ENCODE measurements at places on chromosomes 4 and X.

- DNase-seq = no peak
Measured at GRCh38 chrX:82412858-82413257, 1095.2 kb upstream of the POU3F4 start.

DNA sequence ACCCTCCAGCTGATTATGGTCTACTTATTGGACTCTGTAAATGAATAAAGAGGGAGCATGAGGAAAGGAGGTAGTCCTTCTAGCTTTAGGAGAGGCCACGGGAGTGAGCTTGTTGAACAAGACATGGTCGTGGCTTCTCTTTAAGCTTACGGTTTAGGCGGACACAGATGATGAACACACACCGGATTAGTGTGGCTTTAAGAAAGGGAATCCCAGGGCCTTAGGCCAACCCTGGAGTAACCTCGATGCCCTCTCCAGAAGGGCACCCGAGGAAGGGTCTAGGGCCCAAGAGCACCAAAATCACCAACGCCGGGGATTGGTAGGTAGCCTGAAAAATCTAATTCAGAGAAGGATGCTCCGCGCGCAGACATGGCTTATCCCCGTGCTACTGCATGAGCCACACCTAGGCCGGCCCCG is 39.4 kb downstream of the ERVMER34-1 start:
- no peak for DNase-seq

GRCh38 chr4:94304365-94304971 is 38.2 kb downstream of the HPGDS start:
- DNase-seq = peak; percentile 66

DNA sequence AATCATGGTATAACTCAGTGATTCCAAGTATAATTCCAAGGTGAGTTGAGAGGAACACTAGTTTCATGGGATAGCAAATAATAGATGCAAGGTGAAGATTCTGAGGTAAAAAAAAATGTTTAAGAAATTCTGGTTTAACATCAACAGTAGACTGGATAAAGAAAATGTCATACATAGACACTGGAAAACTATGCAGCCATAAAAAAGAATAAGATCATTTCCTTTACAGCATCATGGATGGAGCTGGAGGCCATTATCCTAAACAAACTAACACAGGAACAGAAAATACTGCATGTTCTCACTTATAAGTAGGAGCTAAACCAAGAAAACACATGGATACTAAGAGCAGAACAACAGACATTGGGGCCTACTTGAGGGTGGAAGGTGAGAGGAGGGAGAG is 54.6 kb upstream of the LEF1 start:
- DNase-seq = no peak

DNA sequence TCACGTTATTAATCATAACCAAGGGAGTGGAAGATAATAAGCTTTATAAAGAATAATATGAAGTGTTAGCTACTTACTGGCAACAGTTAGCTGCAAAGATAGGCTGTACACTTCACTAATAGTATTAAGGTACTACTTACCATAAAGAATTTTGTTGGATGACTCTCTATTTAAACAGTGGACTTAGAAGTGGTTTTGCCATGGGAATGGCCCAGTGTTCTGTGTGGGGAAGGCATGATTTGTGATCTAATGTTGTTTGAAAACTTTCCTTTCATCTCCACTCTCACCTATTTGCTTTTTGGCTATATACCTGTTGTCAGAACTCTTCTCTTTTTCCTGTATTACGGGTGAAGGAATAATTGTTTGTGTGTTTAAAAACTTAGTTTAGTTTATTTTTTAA is 23.0 kb downstream of the FHDC1 start:
- no peak for DNase-seq

DNA sequence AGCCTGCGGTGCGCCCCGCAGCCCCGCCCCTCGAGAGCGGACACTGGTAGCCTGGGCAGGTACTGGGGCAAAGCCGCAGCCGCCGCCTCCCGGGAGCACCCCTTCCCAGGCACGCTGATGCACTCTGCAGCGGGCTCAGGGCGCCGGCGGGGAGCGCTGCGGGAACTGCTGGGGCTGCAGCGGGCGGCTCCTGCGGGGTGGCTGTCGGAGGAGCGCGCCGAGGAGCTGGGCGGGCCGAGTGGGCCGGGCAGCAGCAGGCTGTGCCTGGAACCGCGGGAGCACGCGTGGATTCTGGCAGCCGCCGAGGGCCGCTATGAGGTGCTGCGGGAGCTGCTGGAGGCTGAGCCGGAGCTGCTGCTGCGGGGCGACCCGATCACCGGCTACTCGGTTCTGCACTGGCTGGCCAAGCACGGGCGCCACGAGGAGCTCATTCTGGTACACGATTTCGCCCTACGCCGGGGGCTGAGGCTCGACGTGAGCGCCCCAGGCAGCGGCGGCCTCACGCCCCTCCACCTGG is 401 bp downstream of the SOWAHD start:
- no peak for DNase-seq

DNA sequence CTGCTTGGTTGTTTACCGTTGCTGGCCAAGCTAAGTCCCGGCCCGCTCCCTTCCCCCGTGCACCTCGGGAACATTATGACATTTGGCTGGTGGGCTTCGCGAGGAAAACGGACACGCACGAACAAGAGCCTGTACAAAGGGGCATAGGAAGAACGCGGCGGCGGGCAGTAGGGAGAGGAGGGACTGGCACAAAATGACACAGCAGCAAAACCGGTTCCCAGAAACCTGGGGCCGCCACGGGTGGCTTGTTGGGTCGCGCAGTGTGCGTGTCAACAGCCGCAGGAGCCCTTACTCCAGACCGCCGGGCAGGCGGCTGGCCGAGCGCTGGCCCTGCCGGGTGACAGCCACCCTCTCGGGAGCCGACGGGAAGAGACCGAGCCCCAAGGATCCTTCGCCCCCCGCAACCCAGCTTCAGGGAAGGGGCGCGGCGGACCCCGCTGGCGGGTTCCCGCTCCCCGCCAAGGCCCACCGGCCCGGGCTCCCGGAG is 1.6 kb upstream of the LIN54 start:
- no peak for DNase-seq

DNA sequence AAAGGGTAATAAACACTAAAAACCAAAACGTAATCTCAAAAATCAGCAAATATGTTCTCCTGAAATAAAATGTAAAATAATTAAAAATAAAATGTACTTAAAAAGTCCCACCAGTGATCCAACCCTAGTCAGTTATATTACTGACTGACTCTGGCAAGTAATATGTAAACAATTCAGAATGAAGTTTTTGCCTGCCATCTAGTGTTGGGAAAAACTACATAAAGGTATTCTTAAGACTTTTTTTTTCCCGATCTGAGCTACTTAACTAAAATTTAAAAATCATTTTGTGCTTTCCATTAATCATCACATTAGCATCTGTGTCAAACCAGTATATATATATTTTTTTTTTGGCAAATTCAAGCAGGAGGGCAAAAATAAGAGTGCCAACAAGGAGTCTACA is 24.0 kb downstream of the RCHY1 start:
- peak; percentile 57 for DNase-seq

- DNase-seq = peak; percentile 64
Measured at GRCh38 chr4:40910706-40911105, 161.0 kb downstream of the NSUN7 start.

GRCh38 chr4:170234800-170235199 is 145.0 kb upstream of the AADAT start:
- DNase-seq = no peak

GRCh38 chr4:2744576-2745270 is 11.4 kb downstream of the TNIP2 start:
- DNase-seq = no peak

DNA sequence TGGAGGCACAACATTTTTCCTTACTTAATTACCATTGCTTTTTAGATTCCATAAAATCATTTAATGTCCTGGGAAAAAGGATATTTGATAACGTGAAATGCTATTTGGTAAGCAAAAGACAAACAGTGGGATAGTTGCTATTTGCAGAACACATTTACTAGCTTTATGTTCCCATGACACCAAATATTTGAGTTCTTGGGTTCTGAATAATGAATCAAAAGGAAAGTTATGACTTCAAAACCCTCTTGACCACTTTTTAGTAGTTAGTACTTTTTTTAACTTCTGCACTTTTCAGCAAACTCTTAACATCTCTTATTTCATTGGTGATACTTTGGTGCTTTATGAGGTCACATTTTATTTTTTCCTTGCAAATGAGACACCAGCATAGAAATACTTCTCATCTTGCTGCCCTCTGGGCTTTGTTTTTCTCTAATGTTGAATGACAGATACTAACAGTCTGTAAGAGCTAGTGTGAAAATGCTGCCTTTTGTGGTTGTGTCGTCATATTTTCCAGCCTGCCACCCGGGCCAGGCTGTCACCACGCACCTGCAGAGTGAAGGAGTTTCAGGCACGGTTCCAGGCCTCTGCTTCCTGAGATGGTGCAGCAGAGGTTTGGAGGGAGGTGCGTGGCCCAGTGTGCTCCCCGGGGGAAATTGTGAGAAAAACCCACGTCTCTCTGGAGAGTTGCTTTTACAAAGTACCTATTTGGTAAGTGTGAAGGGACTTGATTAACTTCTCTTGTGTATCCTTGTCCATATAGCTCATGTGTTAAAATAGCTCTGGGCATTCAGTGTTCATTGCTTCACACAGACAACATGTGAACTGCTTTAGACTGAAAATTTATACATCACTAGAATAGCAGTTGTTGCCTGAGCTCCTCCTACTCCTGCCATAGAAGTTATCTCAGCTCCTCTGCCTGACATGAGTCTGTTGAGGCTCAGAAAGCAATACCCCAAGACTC is 34.7 kb downstream of the MSL3 start:
- no peak for DNase-seq

GRCh38 chr4:5027346-5027745 is 8.1 kb upstream of the CYTL1 start:
- no peak for DNase-seq

DNA sequence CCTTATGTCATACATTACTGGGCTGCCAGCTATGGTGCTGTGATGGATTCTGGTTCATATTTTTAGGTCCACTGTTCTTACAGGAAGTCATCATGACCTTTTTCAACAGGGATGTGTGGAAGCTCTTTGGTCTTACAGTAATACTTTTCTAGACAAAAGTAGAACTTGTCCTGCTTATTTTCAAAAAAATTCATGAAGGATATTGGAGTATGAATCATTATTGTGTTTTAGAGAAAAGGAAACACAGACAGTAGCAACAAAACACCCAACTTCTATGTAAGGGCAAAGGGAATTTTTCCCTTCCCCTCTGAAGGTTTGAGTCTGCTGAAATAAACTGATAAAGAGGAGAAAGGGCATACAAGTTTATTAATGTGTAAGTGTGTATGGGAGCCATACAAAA is 54.7 kb upstream of the FAM9C start:
- peak; percentile 30 for DNase-seq

GRCh38 chrX:154458116-154458953 is at the start of gene PLXNA3:
PLXNA3 (plus strand) TSS chrX:154458281; CDS start chrX:154460184, 1,903 bp downstream.
- no peak for DNase-seq

DNA sequence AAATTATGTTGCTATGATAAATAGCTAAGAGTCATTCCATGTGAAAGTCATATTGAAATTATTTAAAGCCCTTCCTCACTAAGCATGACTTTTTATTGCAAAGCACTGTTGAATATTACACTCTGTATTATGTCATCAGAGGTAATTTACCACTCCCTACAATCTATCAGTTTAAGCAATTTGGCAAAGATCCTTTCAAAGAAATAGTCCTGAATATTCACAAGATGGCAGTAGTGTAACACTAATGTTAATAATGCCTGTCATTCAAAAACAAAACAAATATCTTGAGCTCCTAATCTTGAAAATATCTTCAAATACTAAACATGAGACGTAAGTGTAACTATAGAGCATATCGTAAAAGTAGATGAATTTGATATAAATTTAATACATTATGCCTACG is 208.6 kb upstream of the TECRL start:
- no peak for DNase-seq

GRCh38 chr4:76732246-76732645 is 165.7 kb downstream of the SOWAHB start:
- no peak for DNase-seq

DNA sequence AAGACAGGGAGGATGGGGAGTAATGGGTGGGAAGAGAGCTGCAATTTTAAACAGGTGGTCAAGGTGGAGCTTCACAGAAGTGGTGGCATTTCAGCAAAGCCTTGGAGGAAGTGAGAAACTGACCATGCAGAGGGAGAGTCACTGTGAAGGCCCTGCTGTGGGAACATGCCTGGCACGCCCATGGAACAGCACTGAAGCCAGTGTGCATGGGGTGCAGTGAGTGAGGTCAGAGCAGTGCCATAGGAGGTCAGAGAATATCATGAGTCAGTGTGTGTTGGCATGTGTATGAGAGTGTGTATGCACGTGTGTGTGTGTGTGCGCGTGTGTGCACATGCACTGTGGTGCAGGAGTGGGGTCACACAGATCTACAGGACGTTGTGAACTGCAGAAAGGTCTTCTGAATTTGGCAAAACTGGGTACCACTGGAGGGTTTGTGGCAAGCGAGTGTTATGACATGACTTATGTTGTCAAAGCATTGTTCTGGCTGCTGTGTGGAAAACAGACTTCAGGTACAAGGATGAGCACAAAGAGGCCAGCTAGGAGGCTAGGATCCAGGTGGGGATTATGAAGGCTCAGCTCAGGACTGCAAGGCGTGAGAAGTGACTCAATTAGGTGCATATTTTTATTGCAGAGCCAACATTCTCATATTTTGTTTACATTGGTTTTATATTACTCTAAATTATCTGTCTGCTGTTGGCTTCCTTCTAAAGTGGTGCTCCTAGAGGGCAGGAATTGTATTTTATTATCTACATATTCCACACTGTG is 34.0 kb downstream of the ZNF827 start:
- DNase-seq = no peak

DNA sequence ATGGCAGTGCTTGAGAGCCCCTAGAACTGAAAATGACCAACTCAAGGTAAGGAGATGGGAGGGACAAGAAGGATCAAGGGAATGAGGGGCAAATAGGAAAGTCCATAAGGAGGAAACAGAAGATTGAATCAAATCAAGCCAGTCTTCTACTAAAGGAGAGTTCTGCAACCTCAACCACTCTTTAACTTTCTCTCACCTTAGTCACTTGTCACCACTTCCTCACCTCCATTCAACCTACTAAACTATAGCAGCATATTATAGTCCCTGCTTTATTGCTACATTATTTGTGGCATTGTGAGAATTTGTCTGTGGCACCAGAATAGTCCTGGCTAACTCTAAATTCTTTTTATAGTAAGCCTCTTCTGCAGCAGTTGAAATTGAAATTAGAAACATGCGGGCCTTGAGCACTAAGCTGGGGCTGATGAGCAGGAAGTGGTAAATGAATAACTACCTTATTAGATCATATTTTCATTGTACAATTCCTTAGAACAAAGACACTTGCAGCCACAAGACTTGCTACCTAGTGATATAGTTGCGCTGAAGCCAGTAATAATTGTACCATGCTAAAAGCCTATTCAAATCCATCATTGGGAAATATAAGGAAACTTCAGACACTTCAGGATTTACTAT is 336.9 kb downstream of the ZNF674 start:
- DNase-seq = no peak

GRCh38 chrX:111585337-111585736 is 73.9 kb downstream of the SERTM2 start:
- no peak for DNase-seq

All from cardiac fibroblast (primary cell).